Hepatocyte (in vitro differentiated cells): ENCODE measurements at places on chromosomes 16 and 17. TPM values are rescaled to one million over a fixed set of nuclear protein-coding genes. Genes with fewer than 3 reads are reported as not detected.
A peak's percentile ranks its signal among the peaks of the same experiment; 100 is the strongest.

Gene PYCARD
- total RNA-seq: 9.4 and 15.1 TPM in 2 replicates

Gene PRRT2
- 7.0 and 8.0 TPM in 2 replicates for total RNA-seq

Gene TMEM106A
- 6.7 and 11.4 TPM in 2 replicates for total RNA-seq

GRCh38 chr17:38424297-38424972 lies 3.8 kb upstream of the ARHGAP23 start:
- H3K27me3 ChIP-seq: peaks cover 21% of the 10 kb centered on the region
- no peaks in the 10 kb centered on the region for H3K36me3 ChIP-seq
- H3K4me3 ChIP-seq: no peak overlapping the region
- peaks cover 30% of the 10 kb centered on the region for H3K4me1 ChIP-seq
- DNase-seq: no peak

GRCh38 chr17:29918922-29919856 lies 10.8 kb downstream of the SSH2 start:
- H3K27me3 ChIP-seq: no peaks in the 10 kb centered on the region
- no peaks in the 10 kb centered on the region for H3K36me3 ChIP-seq
- H3K27ac ChIP-seq: peak overlapping the region; percentile 45
- H3K4me1 ChIP-seq: no peaks in the 10 kb centered on the region
- no peak overlapping the region for H3K4me3 ChIP-seq

DNA sequence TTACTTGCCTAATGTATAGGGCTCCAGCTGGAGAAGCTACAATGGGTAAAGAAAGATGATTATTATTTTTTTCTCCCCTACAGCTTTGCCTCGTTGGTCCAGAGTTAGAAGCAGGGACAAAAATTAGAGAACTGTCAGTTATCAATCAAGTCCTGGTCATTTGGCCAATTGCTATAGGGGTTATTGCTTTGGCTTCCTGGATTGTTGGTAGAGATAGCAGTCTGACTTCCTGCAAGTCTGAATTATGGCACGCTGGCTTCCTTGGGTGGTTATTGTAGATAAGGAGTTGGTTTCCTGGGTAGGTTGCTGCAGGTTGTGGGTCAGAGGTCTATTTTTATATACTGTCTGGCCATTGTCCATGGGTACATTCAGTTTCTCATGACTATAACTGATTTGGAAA lies 84.7 kb upstream of the ELAC2 start:
- no peak overlapping the region for H3K4me3 ChIP-seq
- no peak overlapping the region for H3K27ac ChIP-seq
- H3K27me3 ChIP-seq: no peaks in the 10 kb centered on the region

DNA sequence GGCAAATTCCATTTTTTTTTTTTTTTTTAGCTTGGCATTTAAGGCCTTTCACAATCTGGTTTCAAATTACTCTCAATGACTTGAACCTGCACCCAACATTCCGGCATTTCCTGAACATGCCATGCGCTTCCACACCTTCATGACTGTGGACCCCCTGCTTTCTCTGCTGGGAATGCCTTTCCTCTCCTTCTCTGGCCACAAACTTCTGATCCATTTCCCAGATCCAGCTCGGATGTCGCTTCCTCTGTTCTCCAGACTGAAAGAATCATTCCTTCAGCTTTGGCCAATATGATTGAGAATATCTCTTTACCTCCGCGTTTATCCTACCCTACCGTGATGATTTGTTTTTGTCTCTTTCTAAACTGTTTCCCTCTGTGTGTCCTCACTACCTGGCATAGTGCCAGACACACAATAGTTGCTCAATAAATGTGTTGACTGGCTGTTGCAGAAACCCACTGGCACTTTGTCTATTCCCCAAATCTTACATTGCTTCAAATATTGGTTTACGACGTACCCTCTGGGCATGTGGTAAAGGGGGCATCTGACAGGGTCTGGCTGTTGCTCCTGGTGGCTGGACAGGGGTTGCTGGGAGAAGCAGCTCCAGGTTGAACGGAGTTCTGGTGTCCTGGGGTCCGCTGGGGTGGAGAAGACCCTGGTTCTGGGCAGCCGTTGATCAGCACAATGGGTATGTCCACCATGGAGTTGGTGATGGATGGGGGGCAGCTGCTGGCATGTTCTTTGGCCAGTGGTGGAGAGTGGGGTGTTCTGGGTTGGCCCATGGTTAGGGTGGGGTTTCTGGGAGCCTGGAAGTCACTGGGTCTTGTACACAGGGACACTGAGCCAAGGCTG lies 14.7 kb downstream of the TNS4 start:
- no peak for DNase-seq
- no peaks in the 10 kb centered on the region for H3K27me3 ChIP-seq
- no peaks in the 10 kb centered on the region for H3K36me3 ChIP-seq
- H3K4me1 ChIP-seq: peaks cover 28% of the 10 kb centered on the region
- H3K4me3 ChIP-seq: no peak overlapping the region

Gene ITGA2B
- 0.77 TPM in 1 of 2 replicates, not detected in the other for total RNA-seq

DNA sequence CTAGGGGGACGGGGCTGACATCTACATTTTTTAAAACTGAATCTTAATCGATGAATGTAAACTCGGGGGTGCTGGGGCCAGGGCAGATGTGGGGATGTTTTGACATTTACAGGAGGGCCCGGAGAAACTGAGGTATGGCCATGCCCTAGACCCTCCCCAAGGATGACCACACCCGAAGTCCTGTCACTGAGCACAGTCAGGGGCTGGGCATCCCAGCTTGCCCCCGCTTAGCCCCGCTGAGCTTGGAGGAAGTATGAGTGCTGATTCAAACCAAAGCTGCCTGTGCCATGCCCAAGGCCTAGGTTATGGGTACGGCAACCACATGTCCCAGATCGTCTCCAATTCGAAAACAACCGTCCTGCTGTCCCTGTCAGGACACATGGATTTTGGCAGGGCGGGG lies 21.4 kb downstream of the ADAM11 start:
- H3K4me3 ChIP-seq: no peak overlapping the region
- H3K27me3 ChIP-seq: no peaks in the 10 kb centered on the region
- no peaks in the 10 kb centered on the region for H3K36me3 ChIP-seq
- no peaks in the 10 kb centered on the region for H3K4me1 ChIP-seq

DNA sequence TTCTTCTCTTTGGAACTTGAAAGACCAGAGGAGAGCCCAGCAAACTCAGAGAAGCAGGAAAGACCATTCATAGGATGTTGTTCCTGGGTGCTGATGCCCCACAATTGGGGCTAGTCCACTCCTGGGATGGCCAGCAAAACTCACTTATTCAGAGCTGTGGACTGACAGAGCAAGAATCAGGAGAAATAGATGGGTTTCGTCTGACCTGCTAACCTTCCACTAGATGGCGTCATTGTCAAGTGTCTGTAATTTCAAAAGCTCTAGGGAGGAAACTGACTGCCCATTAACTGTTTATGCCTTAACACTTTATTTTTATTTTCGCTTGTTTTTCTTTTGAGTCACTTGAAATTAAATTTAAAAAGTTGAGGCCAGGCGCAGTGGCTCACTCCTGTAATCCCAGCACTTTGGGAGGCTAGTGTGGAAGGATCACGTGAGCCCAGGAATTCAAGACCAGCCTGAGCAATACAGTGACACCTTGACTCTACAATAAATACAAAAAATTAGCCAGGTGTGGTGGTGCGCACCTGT lies 28.7 kb upstream of the MILR1 start:
- no peaks in the 10 kb centered on the region for H3K4me1 ChIP-seq
- no peaks in the 10 kb centered on the region for H3K27me3 ChIP-seq
- no peaks in the 10 kb centered on the region for H3K36me3 ChIP-seq
- DNase-seq: peak; percentile 83

DNA sequence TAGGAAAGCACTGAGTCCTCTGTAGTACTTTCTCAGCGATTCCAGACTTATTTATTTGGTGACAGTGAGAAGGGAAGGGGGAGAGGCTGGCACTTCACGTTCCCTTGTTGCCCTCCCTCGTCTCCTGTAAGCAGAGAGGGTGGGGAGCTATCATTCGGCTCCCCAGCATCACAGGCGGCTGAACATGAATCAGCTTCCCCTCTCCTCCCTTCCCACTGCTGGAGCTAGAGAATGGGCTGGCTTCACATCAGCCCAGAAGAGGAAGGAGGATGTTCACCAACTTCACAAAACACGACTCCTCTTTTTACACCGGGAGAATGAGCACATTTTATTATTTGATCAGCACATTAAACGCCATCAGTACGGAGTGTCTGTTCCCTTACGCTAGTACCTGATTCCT lies 6.7 kb upstream of the CMIP start:
- H3K27ac ChIP-seq: no peak overlapping the region
- H3K27me3 ChIP-seq: no peaks in the 10 kb centered on the region
- H3K4me3 ChIP-seq: no peak overlapping the region
- H3K4me1 ChIP-seq: no peaks in the 10 kb centered on the region
- no peak for DNase-seq

GRCh38 chr17:34862384-34862783 lies 98.9 kb downstream of the CCT6B start:
- H3K4me3 ChIP-seq: no peak overlapping the region
- no peaks in the 10 kb centered on the region for H3K4me1 ChIP-seq
- H3K27me3 ChIP-seq: no peaks in the 10 kb centered on the region
- no peak for DNase-seq

DNA sequence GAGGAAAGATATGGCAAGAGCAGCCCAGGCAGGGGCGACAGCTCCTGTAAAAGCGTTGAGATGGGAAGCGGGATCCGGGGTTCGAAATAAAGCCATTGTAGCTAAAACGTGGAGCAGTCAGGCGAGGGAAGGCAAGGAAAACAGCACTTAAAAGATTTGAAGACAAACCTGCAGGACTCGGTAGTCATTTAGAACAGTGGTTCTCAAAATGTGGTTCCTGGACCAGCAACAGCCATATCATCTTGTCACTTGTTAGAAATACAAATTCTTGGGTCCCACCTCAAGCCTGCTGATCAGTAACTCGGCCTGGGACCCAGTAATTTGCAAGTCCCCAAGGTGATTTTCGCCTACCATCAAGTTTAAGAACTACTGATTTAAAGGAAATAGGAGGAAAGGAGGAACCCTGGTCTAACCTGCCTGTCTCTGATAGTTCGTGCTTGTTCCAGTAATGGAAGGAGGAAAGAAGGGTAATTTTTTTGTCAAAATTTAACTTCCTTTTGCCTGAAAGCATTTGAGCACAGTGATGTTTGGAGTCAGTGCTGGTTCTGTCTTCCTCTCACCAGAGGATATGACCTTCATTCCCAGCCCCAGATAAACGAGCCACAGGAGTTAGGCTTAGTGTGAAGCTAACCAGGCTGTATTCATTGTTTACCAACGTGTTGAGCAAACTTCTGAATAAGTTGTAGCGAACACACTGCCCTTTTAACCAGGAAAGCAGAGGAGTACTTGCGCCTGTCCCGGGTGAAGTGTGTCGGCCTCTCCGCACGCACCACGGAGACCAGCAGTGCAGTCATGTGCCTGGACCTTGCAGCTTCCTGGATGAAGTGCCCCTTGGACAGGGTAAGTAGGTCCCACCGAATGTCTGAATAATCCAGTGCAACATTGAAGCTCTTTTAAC lies 1.1 kb downstream of the ORC6 start:
- H3K36me3 ChIP-seq: no peaks in the 10 kb centered on the region
- no peaks in the 10 kb centered on the region for H3K27me3 ChIP-seq
- peak; percentile 74 for DNase-seq
- H3K4me1 ChIP-seq: peaks cover 14% of the 10 kb centered on the region
- H3K27ac ChIP-seq: peak overlapping the region; percentile 93

GRCh38 chr17:27766438-27766837 lies 33.9 kb downstream of the NOS2 start:
- H3K27ac ChIP-seq: no peak overlapping the region
- H3K36me3 ChIP-seq: no peaks in the 10 kb centered on the region
- no peaks in the 10 kb centered on the region for H3K4me1 ChIP-seq
- no peaks in the 10 kb centered on the region for H3K27me3 ChIP-seq
- no peak for DNase-seq

- H3K4me1 ChIP-seq: no peaks in the 10 kb centered on the region
- no peak overlapping the region for H3K4me3 ChIP-seq
- no peak overlapping the region for H3K27ac ChIP-seq
- no peak for DNase-seq
- no peaks in the 10 kb centered on the region for H3K27me3 ChIP-seq
Measured at GRCh38 chr17:82084373-82085030, 13.5 kb downstream of the FASN start.

DNA sequence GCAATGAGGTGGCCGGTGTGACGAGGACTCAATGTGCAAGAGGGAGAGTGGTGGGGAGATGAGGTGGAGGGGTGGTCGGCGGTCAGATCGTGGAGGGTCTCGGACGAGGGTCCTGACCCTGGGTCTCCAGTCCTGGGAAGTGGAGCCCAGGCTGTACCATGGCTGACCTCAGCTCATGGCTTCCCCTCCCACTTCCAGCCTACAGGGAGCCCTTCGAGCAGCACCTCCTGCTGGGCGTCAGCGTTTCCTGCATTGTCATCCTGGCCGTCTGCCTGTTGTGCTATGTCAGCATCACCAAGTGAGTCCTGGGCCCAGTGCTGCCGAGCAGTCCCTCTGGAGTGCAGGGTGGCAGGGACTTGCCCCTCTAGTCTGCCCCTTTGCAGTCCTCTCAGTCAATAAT lies 41.8 kb downstream of the IL4R start:
- no peaks in the 10 kb centered on the region for H3K4me1 ChIP-seq
- no peak overlapping the region for H3K4me3 ChIP-seq
- H3K36me3 ChIP-seq: peaks cover 4% of the 10 kb centered on the region
- H3K27me3 ChIP-seq: no peaks in the 10 kb centered on the region

DNA sequence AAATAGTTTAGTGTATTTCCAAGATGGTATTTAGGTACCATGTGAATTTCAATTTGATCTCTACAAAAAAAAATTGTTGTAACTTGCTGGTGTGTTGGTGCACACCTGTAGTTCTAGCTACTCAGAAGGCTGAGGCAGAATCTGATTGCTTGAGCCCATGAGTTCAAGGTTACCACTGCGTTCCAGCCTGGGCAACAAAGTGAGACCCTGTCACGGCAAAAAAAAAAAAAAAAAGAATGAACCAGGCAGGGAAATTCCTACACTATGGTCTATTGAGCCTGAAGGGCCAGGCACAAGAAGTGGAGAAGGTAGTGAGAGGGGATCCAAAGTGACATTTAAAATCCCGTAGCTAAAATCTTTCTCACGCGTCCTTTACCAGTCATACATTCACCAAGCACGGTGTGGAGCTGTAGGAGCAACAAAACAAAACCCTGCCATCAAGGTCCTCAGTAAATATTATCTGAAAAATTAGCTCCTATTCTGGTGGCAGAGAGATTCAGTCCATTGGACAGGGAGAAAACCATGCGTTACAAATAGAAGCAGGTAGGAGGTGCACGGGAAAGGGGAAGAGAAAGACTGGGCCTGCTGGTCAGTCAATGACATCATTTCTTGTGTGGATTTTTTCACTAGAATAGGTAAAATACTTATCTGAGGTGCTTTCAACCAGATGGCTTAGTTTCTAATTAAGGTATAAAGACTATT lies 27.3 kb downstream of the TXNDC11 start:
- no peaks in the 10 kb centered on the region for H3K36me3 ChIP-seq

DNA sequence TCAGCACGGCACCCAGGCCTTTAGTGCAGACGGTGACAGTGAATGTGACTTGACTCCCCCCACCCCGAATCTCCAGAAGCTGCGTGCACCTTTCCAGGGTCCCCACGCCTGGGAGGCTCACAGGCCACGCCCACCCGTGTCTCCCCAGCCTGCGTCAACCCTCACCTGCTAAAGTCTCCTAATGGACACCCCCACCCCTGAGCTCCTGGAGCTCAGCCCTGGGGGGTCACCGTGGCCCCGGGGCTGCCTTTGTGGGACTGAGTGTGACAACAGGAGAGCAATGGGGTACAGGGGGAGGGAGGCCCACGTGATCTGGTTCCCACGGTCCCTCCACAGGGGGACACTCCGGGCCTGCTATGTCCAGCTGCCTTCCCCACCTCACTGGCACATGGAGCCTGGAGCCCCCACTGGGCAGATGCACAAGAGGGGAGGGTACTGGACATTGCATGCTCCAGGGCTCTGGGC lies 7.4 kb upstream of the FASN start:
- H3K27me3 ChIP-seq: no peaks in the 10 kb centered on the region
- H3K4me3 ChIP-seq: no peak overlapping the region
- peak overlapping the region; percentile 90 for H3K27ac ChIP-seq
- peaks cover 61% of the 10 kb centered on the region for H3K4me1 ChIP-seq
- H3K36me3 ChIP-seq: no peaks in the 10 kb centered on the region
